ENCODE measurements at places on chromosomes 11 and 22.
A peak's percentile ranks its signal among the peaks of the same experiment; 100 is the strongest.

GRCh38 chr11:113977071-113977490 is 2.2 kb downstream of the HTR3A start:
- DNase-seq, result no peak

DNA sequence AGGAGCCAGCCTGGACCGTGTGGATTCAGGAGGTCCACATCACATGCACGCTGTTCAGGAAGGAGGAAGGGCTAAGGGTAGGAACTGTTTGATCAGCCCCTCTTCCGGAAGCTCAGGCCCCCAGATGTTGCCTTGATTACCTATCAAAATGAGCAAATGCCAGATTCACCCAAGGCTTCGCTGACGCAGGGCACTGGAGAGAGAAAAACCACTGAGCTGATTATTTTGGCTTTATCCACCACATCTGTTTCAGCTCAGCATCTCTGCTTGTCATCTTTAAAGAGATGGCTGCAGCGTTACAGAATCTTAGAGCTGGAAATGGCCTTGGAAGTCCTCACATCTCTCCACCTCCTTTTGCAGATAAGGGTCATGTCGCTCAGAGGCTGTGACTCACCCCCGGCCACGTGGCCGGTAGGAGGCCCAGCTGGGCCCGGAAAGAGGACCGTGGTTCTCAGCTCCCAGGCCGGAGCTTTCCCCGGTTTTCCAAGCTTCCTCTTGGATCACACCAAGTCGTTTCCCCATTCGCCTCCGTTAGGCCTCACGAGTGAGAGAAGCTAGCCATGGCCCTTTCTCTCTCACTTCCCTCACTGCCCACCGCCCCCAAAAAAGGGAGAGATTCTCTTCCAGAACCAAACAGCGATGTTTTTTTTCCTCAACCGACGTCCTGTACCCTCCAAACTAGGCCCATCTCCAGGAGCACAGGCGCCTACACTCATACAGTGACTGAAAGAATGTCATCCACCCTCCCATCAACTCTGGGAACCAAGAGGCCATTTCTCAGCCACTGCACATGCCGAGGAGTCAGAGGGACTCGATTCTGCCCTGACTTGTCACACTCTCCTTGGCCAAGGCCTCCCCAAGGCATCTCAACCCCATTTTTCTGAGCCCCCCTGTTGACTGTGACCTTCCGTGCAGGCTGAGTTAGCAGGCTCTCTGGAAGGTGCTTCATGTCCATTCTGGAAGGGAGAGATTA is 37.6 kb downstream of the LIF start:
- no peak for DNase-seq

DNA sequence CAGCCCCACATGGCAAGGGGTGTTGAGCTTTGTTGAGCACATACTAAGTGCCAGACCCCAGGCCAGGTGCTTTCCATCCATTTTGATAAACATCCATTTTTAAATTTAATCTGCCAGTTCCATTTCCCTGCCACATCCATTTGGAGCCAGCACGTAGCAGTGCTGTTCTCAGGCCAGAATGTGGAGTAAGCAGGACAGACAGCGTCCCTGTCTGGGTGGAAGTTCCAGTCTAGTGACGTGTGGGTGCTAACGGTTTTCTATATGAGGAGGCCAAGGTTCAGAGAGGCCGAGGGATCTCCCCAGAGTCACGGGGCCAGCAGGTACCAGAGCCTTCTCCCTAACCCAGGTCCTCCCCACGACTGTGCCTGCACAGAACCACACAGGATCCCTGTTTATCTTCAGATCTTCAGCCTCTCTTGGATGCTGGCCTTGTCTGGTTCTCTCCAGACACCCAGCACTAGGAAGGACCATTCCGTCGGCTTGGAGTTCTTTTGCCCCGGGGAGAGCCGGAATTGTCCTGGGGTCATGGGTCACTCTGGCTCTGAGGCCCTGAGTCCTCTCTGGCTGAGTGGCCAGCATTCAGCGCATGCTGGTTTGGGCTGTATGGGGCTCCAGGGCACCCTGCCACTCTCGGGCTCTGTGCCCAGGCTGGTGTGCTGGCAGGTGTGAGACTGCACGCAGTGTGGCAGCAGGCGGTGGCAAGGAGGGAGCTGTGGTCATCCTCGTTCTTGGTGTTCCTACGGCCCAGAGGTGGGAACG is 63.6 kb upstream of the PPARA start:
- no peak for DNase-seq

DNA sequence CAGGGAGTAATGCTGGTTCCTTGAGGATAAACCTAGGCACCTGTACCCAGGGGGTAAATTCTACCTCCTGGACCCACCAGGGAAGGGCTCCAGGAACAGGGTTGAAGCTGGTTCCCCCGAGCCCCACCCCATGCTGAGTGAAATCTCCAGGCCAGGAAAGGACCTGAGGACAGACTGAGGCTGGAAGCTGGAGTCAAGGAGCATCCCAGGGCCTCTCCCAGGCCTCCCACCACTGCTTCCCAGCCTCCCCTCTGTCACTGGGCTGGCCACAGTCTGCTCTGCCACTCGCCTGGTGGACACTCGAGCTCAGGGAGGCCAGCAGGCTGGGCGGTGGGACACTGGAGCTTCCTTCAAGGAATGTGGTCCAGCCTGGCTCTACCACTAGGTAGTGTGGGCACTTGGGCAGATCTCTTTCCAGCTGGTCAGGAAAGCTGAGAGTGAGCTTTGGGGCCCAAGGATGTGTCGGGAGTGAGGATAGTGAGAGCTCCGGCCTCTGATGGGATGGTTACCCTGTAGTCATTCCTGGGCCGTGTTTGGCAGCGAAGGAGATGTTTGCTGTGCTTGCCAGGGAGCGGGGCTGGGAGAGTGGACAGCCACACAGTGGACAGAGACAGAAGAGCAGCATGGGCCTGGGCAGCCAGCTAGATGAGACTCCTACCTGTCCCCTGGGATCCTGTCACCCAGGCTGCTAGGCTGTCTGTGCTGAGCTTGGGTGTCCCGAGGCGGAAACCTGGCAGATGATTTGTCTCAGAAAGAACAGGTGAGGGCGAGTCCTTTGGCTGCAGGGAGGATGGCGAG is 3.4 kb downstream of the OVOL1 start:
- no peak for DNase-seq

GRCh38 chr11:109553284-109553683 is 131.3 kb downstream of the C11orf87 start:
- no peak for DNase-seq

GRCh38 chr11:134625151-134625550 is 213.1 kb upstream of the B3GAT1 start:
- no peak for DNase-seq

DNA sequence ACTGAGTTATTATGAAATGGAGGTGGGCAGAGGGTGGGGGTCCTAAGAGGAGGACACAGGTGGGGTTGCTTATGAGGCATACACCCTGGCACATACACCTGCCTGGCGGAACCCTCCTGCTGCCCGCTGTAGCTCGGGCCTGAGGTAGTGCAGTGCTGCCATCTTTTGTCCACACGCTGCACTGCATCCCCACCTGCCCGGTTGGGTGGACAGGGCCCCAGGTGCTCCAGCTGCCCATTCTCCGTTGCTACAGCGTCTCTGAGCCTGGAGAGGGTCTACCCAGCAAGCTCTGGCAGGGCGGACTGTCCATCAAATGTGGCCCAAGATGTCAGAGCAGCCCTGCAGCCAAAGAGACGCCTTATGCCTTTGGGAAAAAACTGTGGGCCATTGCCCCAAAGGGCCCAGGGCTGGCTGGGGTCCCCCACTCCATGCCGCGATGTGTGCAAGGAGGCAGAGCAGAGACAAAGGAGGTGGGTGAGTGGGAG is 131.2 kb downstream of the BUD13 start:
- DNase-seq, result peak; percentile 35

DNA sequence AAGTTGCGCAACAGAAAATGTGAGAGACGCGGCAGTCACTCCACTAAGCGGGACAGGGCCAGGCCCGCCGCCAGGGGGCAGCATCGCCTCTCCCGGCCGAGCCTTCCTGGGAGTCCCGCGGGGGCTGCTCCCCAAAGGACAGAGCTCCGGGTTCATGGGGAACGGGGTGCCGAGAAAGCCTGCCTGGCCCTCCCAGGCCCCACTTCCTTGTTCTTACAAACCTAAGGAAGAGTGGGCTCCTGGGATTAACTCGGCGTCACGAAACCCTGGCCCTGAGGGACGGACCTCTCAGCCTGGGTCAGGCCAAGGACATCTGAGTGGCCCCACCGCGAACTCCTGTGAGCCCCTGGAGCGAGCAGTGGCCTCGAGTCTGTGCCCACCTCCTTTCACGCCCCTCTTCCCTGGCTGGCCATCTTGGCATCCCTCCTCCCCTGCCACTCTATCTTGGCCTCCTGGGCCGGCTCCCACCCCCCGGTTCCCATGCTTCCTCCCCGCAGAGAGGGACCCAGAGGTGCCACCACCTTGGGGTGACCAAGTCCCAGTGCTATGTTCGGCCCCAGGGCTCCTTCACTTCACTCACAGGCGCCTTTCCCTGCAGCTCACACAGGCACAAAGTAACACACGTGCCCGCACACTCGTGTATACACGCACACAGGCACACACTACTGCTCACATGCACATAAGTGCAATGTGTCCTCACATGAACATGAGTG is 99.9 kb upstream of the FGF3 start:
- peak; percentile 65 for DNase-seq

DNA sequence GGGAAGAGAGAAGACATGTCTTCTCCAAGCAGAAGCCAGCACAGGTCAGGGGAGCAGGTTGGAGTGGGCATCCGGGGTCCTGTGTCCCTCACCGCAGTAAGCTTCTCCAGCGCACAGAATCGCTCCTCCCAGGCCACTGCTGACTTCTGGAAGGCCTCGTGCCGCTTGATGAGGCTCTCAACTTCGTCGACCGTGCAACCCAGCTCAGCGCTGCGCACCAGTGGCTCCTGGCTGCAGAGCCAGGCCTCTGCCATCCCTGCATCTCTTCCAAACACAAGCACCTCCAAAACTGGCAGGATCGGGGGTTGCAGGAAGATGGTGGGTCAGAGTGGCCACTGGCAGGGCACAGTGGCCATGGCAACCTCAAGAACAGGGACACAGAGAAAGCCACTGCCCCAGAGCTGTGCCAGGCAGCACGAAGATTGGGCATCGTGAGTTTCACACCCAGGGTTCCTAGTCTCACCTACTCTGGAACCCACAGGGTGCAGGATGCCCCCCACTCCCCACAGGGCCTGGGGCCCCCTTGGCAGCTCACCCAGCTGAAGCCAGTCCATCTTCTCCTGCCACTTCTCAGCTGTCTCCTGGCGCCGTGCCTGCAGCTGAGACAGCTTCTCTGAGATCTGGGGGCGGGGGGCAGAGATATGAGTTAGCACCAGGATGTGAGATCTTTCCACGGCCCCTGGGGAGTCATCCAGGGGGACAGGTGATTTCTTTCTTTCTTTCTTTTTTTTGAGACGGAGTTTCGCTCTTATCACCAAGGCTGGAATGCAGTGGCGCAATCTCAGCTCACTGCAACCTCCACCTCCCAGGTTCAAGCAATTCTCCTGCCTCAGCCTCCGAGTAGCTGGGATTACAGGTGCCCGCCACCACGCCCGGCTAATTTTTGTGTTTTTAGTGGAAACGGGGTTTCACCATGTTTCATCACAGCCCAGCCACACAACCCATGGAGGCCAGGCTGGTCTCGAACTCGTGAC is 11.2 kb upstream of the RBM4B start:
- no peak for DNase-seq
